ENCODE measurements at places on chromosomes 6 and 20. TPM values are rescaled to one million over a fixed set of nuclear protein-coding genes. Genes with fewer than 3 reads are reported as not detected.

Gene ZC3H12D
- polyA plus RNA-seq: 0.99 TPM

Gene ETV7
- 0.29 TPM for polyA plus RNA-seq

Gene RPRD1B
- 25.4 TPM for polyA plus RNA-seq

Gene GMPR
- polyA plus RNA-seq: 35.9 TPM

Gene BTNL2
- 0.67 TPM for polyA plus RNA-seq

Gene NR2E1
- 0.06 TPM for polyA plus RNA-seq
